Glomerular endothelial cell (primary cell): ENCODE measurements at places on chromosomes 13 and 19. TPM values are rescaled to one million over a fixed set of nuclear protein-coding genes. Genes with fewer than 3 reads are reported as not detected.

Gene DCT
- total RNA-seq = not detected in 2 replicates

Gene ATXN8OS
- not detected in 2 replicates for total RNA-seq

Gene ZNF112
- total RNA-seq = 3.4 and 4.1 TPM in 2 replicates

Gene ZNF625
- 8.5 and 12.3 TPM in 2 replicates for total RNA-seq

Gene ODAD3
- 0.06 and 1.4 TPM in 2 replicates for total RNA-seq

Gene CYP4F8
- not detected in 2 replicates for total RNA-seq

Gene GPI
- 291 and 335 TPM in 2 replicates for total RNA-seq

Gene S1PR4
- total RNA-seq = 2.1 TPM in 1 of 2 replicates, not detected in the other

Gene RASAL3
- total RNA-seq = 18.1 and 18.6 TPM in 2 replicates

Gene IGLON5
- total RNA-seq = not detected in 2 replicates

Gene ZNF724
- total RNA-seq = 2.5 and 4.9 TPM in 2 replicates

Gene SETDB2
- total RNA-seq = 2.8 and 3.9 TPM in 2 replicates

Gene RFPL4A
- total RNA-seq = not detected in 2 replicates

Gene AMER2
- under 0.01 TPM in 1 of 2 replicates, not detected in the other for total RNA-seq

Gene CRTC1
- 2.8 and 4.7 TPM in 2 replicates for total RNA-seq

Gene DIRAS1
- 0.47 and 3.1 TPM in 2 replicates for total RNA-seq

Gene WTIP
- 18.3 and 20.6 TPM in 2 replicates for total RNA-seq

Gene IRGQ
- 38.3 and 58.3 TPM in 2 replicates for total RNA-seq

Gene SERPINE3
- 0.12 TPM in 1 of 2 replicates, not detected in the other for total RNA-seq

Gene KLF1
- not detected in 2 replicates for total RNA-seq

Gene OR4F17
- total RNA-seq = not detected in 2 replicates

Gene SCEL
- total RNA-seq = not detected in 2 replicates

Gene ZNF586
- total RNA-seq = 13.3 and 14.2 TPM in 2 replicates

Gene PSG11
- total RNA-seq = not detected in 2 replicates

Gene RAP2A
- total RNA-seq = 40.0 and 47.9 TPM in 2 replicates

Gene PRODH2
- not detected in 2 replicates for total RNA-seq

Gene P2RY11
- 4.1 and 11.1 TPM in 2 replicates for total RNA-seq

Gene RNASEH2A
- total RNA-seq = 16.4 and 17.2 TPM in 2 replicates

Gene COX6B2
- not detected in 2 replicates for total RNA-seq

Gene CPB2
- total RNA-seq = not detected in 2 replicates

Gene ZNF473
- total RNA-seq = 6.3 and 9.4 TPM in 2 replicates

Gene CLDND2
- total RNA-seq = not detected in 2 replicates

Gene MISP
- total RNA-seq = 0.18 and 1.0 TPM in 2 replicates

Gene TUBA3C
- not detected in 2 replicates for total RNA-seq

Gene DPF1
- 1.0 and 1.5 TPM in 2 replicates for total RNA-seq

Gene CAPN12
- 0.34 and 0.93 TPM in 2 replicates for total RNA-seq

Gene TTC9B
- not detected in 2 replicates for total RNA-seq

Gene CRB3
- total RNA-seq = 0.34 TPM in 1 of 2 replicates, not detected in the other

Gene GNA15
- total RNA-seq = 0.06 and 0.53 TPM in 2 replicates

Gene CEACAM7
- not detected in 2 replicates for total RNA-seq

Gene C5AR2
- under 0.01 TPM in 2 replicates for total RNA-seq

Gene CCDC159
- 21.0 and 31.7 TPM in 2 replicates for total RNA-seq

Gene SH2D3A
- 0.53 and 0.58 TPM in 2 replicates for total RNA-seq
